NCI-H748 treated with DMSO at 0.1 percent for 48 hours (cell line): ENCODE measurements at places on chromosomes 4 and X.

DNA sequence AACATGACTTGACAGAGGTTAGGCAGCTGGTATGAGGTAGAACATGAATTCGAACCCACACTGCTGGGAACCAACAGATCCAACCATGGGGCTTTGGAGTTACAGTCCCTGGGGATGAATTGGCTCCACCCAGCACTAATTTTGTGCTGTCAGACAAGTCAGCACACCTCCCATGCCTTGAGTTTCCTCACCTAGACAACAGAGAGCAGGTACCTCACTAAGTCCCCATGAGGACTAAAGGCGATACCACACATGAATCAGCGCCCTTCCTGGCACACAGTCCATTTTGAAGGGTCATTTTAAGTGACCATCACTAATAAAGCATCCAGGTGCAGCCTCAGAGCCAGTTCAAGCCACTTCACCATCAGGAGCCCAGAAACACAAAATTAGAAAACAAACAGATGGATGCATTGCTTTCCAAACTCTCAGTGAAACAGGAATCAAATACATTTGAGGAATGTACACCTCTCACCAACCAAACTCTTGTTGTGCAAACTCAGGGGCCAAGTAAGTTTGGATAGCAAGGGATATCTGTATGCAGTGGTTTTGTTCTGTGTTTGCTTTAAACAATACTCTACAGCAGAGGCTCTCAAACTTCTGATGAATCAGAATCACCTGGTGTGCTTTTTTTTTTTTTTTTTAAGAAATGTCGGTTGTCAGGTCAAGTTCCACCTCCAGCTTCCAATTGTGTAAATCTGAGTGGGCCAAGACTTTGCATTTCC, 10.1 kb downstream of the IDS start:
- DNase-seq = no peak

DNA sequence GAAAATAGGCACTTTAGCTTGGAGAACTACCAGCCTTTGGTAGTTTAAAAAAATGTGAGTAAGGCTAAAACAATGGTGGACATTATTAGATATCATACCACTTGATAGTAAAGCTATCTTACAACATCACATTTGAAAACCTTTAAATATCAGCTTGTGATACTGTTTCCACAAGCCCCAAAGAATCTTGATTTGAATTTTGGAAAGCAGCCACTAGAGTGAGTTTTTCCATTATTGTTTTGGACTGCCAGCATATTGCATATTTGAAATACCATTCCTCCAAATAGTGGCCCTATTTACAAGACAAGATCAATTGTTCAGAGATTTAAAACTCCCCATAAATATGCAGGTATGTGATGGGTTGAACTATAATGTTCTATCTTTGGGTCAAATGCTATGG, 303.0 kb upstream of the PRPS2 start:
- no peak for DNase-seq

DNA sequence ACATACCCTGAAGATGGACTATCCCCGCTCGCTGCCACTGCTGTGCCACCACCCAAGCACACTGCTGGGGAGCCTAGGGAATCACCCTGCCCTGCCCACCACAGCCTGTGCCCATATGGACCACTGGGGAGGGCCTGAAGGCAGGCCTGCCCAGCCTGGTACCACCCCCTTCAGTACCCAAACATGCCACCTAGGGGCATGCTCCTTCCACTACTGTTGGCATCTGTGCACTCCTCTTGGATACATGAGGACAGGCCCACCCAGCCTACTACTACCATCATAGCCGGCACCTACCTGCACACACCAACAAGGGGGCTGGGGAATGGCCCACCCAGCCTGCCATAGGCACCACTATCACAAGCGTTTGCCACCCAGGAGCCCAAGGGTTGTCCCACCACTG, 30.1 kb upstream of the PRDX4 start:
- DNase-seq = no peak

- DNase-seq = no peak
Observed at GRCh38 chrX:39296472-39296871, 495.2 kb downstream of the MID1IP1 start.

- peak; percentile 59 for DNase-seq
Observed at GRCh38 chr4:78059524-78059889, 2.4 kb downstream of the FRAS1 start.

DNA sequence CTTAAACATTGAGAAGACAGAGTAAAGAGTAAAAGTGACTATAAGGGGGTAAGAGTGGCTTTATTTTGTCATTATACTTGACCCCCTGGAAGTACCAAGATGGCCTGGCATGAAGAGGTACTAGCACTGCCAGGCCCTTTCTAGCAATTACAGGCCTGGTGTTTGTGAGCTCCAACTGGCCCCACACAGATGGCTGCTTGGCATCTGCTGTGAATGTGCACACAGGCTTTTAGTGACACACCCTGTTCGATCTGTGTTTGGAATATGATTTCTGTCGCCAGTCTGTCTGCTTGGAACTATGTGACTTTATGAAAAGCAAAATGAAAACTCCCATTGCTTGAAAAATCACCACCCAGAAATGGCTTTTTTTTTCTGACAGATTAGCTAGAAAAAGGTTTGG, 123.3 kb downstream of the CLCN4 start:
- peak; percentile 21 for DNase-seq

DNA sequence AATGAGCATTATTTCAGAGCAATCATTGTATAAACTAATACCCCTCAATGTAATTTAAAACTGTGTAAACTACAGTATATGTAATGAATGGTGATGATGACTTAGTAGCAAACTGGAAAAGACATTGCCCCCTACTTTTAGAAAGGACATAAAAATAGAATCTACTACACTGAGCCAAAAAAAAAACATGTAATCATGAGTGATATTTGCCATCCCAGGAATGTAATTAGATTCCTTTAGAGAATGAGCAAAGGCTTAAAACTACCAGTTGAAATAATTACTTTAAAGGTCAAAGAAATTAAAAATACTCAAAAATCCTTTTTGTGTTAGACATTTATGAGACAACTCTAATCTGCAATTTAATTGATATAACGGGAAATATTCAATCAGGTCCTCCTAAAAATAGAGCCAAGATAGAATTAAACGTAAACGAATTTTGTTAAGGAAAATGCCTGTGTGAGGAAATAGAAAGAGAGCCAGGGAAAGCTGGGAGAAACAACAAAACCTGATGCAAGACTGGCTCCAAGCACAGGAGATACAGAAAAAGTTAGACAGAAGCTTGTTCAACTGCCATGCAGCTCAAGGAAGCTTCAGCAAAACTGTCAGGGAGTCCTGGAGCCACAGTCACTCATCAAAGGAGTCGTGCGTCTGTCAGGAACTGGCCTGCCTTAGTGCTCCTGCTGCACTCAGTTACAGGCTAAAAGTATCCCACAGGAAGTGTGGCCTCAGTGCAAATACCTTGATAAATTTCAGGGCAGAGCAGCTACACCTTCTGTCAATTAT, 655.7 kb upstream of the INTU start:
- DNase-seq = no peak

GRCh38 chr4:107246761-107247160, 210.6 kb upstream of the DKK2 start:
- DNase-seq = no peak

DNA sequence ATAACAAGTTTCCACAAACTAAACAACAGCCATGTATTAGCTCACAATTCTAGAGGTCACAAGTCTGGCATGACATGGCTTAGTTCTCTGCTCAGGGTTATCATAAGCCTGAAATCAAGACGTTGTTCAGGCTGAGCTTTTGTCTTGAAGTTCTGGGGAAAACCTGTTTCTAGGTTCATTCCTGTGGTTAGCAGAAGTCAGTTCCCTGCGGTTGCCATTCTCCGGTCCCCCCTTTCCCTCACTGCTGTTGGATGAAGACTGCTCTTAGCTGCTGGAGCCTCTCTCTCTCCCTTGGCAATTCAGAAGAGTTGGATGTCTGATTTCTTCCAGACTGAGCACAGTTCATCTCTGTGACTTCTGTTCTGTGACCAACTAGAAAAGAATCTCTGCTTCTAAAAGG, 962.6 kb downstream of the PCDH7 start:
- DNase-seq = no peak

GRCh38 chr4:131531087-131531486, 1618.0 kb upstream of the PCDH10 start:
- DNase-seq = no peak

DNA sequence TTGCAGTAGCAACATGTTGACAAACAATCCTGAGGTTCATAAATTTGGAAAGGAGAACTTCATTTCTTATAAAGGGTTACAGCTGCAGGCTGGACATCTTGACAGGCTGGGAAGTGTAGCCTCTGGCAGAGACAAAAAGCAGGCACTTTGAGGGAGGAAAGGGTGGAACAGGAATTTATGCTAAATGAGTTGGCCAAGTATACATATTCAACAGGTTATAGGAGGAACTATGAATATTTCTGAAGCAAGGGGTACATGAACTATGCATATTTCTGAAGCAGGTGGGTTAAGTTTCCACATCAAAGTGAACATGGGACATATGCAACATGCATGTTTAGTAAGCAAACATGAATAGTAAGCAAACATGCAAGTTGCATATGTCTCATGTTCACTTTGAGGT, 1.6 kb upstream of the ANTXR2 start:
- DNase-seq = no peak

DNA sequence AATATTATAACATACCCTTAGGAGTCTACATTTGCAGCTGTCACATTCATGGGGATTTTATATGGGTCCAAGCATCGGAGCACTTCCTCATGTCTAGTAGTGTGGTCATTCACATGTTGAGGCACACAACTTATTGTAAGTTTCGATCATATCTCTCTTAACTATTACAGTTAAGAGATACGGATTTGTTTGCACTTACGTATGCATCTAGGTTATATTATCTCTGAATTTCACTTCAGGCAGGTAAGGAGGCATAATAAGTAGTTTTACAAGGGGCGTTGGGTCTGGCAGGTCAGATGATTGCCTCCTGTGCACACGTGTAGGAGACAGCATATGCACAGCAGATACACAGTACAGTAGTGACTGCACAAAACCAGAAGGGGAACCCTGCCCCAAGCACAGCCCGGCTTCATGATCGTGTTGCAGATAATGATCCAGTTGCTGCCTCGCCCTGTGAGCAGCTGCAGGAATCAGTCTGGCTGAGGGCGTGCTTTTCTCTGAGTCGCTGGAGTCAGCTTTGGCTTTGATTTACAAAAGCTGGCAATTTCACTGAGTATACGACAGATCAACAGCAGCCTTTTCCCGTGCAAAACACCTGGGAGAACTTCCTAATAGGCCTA, 302.9 kb upstream of the GATB start:
- peak; percentile 46 for DNase-seq
